Inflammatory macrophage (primary cell): ENCODE measurements at places on chromosomes 7 and 10.
A peak's percentile ranks its signal among the peaks of the same experiment; 100 is the strongest.

DNA sequence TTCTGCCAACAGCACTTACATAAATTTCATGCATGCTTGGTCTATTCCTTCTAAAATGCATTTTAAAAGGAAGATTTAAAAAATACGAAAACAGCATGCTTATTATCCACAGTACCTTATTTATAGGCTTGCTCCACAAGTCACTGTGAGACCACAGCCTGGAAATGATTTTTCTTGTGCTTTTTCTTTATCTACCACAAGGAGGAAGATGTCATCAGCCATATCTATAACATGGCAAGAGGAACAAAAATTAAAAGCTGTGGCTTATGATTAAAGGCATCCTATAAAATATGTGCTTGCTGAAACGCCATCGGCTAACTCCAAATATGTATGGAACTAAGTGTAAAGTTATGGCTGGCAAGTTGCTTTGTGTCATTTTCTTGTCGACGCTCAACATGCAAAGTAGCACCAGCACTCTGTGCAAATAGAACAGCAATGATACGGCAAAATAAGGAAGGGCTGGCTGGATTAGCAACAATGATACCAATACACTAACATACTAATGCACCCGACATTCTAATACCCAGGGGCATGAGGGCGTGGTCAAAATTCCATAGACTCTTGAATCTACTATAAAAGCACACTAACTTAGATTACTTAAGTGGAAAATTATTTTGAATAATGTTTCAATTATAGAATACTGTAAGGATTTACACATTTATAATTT, 41.2 kb upstream of the AKR1E2 start:
- no peak for DNase-seq

DNA sequence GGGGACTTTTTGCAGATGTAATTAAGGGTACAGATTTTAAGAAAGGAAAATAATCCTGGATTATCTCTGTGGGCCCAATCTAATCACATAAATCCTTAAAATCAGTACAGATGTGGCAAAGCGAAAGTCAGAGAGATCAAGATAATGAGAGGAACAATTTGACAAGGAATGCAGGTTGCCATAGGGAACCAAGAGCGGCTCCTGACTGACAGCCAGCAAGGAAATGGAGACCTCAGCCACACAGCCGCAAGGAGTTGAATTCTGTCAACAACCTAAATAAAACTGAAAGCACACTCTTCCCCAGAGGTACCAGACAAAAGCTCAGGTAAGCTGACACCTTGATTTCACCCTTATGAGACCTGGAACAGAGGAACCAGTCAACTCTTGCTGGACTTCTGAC, 3.4 kb upstream of the PNPLA8 start:
- DNase-seq, result no peak

DNA sequence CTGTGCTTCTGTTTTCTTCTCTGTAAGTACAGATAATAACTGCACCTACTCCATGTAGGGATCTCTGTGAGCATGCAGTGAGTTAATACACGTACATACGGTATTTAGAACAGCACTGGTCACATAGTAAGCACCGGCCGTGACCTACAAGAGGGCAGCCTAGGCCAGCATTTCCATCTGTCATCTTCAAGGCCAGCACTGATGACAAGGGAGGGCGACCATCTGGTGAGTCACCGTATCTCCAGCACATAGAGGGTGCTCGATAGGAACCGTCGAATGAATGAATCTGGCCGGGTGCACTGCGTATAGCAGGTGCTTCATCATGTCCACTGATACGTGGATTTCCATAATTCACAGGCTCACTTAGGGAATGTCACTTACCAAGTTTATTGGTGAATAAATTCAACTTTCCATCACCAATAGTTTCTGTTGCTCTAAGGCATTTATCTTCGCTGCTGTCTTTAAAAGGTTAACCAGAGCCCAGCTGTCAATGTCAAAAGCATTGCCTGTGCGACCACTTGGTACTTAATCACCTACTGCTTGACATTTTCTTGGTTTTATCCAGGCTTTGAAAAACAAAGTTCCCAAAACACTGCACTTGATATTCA, 8.3 kb downstream of the NOD1 start:
- no peak for DNase-seq

DNA sequence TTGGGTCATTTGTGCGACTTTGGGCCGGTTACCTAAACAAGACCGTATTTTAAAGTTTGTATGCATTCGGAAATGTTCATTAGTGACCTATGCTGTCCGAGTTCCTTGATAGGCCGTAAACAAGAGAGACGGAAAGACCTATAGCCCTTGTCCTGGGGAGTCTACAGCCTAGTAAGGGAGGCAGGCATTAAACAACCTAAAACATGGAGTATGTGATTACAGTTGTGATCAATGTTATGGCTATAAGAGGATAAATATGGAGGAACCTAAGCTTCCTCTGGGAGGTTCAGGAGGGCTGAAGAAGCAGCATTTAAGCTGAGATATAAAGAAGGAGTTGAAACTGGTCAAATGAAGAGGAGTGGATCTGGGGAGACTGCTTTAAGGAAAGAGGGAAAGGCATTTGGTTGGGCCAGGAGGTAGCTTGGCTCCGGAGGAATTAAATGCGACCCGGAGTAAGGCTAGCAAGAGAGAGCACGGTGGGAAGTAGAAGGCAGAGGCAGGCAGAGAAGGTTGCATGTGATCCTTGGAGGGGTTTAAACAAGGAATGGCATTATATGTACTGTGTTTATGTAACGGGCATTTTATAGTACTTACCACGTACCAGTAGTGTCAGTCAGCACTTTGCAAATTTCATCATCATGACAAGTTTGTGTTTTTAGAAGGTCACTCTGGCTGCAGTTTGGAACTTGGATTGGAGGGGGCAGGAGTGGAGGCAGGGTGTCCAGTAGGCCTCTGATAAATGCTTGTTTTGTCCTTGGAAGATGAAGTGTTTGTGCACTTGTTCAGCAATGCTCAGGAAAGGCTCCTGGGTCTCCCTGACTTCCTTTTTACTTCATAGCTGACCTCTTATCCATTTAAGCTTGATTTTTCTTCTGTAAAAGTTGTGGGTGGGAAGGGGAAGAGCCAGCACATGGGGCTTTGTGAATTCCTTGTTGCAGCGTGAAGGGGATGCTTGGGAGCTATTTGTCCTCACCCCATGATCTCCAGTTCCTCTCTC, 1.0 kb upstream of the AVPI1 start:
- DNase-seq, result peak; percentile 91

DNA sequence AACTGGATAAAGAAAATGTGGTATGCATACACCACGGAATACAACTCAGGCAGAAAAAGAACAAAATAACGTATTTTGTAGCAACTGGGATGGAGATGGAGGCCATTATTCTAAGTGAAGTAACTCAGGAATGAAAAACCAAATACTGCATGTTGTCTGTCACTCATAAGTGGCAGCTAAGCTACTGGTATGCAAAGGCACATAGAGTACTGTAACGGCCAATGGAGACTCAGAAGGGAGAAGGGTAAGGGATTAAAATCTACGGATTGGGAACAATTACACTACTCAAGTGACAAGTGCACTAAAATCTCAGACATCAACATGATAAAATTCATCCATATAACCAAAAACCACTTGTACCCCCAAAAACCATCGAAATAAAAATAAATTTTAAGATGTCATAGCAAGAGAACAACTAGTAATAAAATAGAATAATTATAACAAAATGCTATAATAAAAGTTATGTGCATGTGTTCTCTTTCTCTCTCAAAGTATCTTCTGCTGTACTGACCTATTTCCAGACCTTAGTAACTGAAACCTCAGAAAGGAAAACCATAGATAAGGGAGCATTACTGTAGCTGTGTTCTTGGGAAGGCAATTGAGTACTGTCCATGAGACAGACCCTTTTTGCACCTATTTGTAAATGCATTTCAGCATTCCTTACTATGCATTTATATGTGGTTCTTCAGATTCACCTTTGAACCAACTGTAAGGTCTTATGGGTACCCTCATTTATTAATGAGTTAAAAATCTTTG, 6.7 kb upstream of the NEBL start:
- DNase-seq, result no peak

DNA sequence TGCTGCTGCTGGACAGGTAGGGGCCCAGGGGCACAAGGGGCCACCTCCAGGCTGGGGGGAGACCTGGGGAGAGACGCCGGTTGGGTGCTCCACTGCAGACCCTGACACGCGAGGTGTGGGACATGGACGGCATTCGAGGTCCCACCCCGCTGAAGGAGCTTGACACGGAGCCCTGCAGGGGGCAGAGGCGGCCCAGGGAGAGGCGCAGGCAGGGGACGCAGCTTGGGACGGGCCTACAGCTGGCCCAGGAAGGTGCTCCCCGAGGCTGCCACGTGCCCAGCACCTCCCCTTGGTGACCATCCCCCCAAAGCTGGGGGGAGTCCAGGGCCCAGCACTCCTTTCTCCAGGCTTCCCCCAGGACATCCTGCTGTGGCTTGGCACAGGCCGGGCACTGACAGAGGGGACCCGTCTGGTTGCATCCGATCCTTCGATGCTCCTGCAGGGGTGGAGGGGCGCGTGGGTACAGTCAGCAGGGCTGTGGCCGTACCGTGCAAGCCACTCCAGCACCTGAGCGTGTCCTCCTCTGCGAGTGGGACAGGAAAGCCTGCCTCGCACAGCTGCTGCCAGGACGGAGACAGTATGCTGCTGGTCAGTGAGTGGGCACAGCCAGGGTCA, 174.4 kb downstream of the ELFN1 start:
- no peak for DNase-seq
